ENCODE measurements at places on chromosomes 11 and 22. TPM values are rescaled to one million over a fixed set of nuclear protein-coding genes. Genes with fewer than 3 reads are reported as not detected.
A peak's percentile ranks its signal among the peaks of the same experiment; 100 is the strongest.

The RBMXL2 gene
- total RNA-seq: not detected

The UBQLN3 gene
- total RNA-seq: 0.17 TPM

The OR52N4 gene
- total RNA-seq: 1.7 TPM

DNA sequence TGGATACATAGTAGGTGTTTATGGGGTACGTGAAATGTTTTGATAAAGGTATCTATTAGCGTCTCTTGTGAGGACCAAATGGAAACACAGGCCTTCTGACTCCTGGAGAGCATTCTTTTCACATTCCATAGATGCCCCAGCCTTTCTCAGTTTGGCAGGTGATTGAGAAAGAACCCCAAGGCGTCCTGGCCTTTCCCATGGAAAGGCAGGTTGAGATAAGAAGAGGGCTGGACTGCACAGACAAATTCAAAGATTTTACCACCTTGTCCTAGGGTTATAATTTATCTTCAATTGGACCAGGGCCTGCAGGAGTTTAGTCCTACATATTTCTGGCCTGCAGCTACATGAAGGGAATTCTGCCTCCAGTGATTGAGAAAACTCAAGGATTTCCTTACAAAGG, 661 bp upstream of the OLFML1 start:
- no peak overlapping the region for H3K4me3 ChIP-seq
- H3K4me1 ChIP-seq: no peaks in the 10 kb centered on the region
- H3K27me3 ChIP-seq: no peaks in the 10 kb centered on the region
- no peak overlapping the region for H3K27ac ChIP-seq
- no peaks in the 10 kb centered on the region for H3K36me3 ChIP-seq

The NDUFS8 gene
- total RNA-seq: 117 TPM

- no peaks in the 10 kb centered on the region for H3K27me3 ChIP-seq
- no peak overlapping the region for H3K4me3 ChIP-seq
- no peaks in the 10 kb centered on the region for H3K4me1 ChIP-seq
- no peak for DNase-seq
- H3K36me3 ChIP-seq: no peaks in the 10 kb centered on the region
Observed at GRCh38 chr22:28245579-28246224, 326.6 kb upstream of the PITPNB start.

- no peaks in the 10 kb centered on the region for H3K36me3 ChIP-seq
- no peak overlapping the region for H3K27ac ChIP-seq
- H3K4me3 ChIP-seq: no peak overlapping the region
- DNase-seq: no peak
Observed at GRCh38 chr11:34600339-34601084, 20.4 kb upstream of the EHF start.

DNA sequence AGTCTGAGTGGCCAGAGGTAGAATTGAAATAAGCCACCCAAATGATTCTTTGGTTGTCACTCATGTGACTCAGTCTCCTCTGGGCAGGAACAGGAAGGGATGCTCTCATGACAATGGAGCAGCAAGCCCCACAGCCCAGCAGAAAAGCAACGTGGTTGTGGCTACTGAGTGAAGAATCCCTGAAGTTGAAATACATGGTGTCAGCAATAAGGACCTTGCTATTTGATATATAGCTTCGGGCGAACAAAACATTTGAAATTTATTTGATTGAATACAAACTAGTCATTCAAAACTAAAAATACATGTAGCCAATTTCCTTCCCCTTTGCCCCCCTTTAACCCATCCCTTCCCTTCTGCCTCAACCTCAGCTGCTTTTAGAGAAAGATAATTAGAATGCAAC, 14.5 kb upstream of the DTX4 start:
- H3K4me1 ChIP-seq: peaks cover 15% of the 10 kb centered on the region
- H3K27ac ChIP-seq: no peak overlapping the region
- peaks cover 5% of the 10 kb centered on the region for H3K27me3 ChIP-seq

The TBX1 gene
- 0.47 TPM for total RNA-seq

GRCh38 chr11:125871391-125872137, 15.9 kb upstream of the HYLS1 start:
- no peak for DNase-seq
- H3K27ac ChIP-seq: no peak overlapping the region
- no peak overlapping the region for H3K4me3 ChIP-seq
- peaks cover 4% of the 10 kb centered on the region for H3K4me1 ChIP-seq

DNA sequence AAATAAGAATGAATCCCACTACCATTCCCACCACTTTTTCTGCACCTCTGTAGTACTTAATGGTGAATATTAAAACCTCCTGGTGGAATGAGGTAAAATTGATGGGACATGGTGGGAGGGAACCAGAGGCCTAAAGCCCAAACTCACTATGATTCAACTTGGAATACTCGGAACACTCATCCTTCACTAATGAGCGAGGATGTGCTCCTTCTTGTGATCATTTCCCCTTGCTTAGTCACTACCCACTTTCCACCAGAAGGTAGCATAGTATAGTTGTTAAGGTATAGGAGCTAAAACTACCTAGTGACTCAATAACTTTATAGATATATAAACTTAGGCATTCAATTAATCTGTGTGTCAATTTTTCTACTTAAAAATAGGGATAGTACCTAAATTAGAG, 728.9 kb downstream of the OPCML start:
- peaks cover 15% of the 10 kb centered on the region for H3K27me3 ChIP-seq
- no peak for DNase-seq
- H3K36me3 ChIP-seq: no peaks in the 10 kb centered on the region
- no peaks in the 10 kb centered on the region for H3K4me1 ChIP-seq

- no peak for DNase-seq
- no peak overlapping the region for H3K4me3 ChIP-seq
- no peaks in the 10 kb centered on the region for H3K36me3 ChIP-seq
- peaks cover 4% of the 10 kb centered on the region for H3K4me1 ChIP-seq
- no peak overlapping the region for H3K27ac ChIP-seq
Observed at GRCh38 chr22:25167834-25168601, 31.6 kb upstream of the CRYBB3 start.

The SLC7A4 gene
- total RNA-seq: 0.79 TPM

GRCh38 chr11:69854713-69855112, 35.5 kb upstream of the FGF3 start:
- H3K27me3 ChIP-seq: peaks cover 29% of the 10 kb centered on the region
- H3K4me3 ChIP-seq: no peak overlapping the region
- H3K27ac ChIP-seq: no peak overlapping the region
- no peak for DNase-seq
- no peaks in the 10 kb centered on the region for H3K4me1 ChIP-seq

- H3K27ac ChIP-seq: no peak overlapping the region
- H3K36me3 ChIP-seq: no peaks in the 10 kb centered on the region
- H3K27me3 ChIP-seq: peaks cover 12% of the 10 kb centered on the region
- H3K4me3 ChIP-seq: no peak overlapping the region
Observed at GRCh38 chr22:32308191-32308590, 49.5 kb upstream of the RFPL3 start.

DNA sequence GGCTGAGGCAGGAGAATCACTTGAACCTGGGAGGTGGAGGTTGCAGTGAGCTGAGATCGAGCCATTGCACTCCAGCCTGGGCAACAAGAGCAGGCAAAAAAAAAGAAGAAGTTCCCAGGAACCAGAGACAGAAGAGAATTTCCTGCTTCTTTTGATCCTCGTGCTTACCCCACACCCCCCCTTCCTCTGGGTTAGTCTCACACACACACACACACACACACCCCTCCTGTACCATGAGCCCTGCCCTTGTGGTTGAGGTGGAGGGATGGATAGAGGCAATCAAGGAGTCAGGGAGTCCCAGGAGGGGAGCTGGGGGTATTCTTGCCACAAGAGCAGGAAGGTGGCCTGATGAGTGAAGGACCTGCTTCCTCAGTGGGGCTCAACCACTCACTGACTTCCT, 4.1 kb upstream of the UBE2L6 start:
- no peak for DNase-seq
- peaks cover 2% of the 10 kb centered on the region for H3K27me3 ChIP-seq
- peak overlapping the region; percentile 42 for H3K4me3 ChIP-seq

GRCh38 chr11:76670485-76671236, at the start of gene LRRC32:
Gene LRRC32, minus strand, starts transcription at chr11:76670747. Its CDS starts 4,793 bp downstream, at chr11:76665954.
- no peak within 1 kb of the TSS for H3K27ac ChIP-seq
- no peaks in the 10 kb centered on the region for H3K36me3 ChIP-seq
- DNase-seq: no peak
- peaks cover 24% of the 10 kb centered on the region for H3K27me3 ChIP-seq
- peak within 1 kb of the TSS; percentile 50 for H3K4me3 ChIP-seq
- peaks cover 23% of the 10 kb centered on the region for H3K4me1 ChIP-seq

The FREY1 gene
- total RNA-seq: 3.9 TPM

DNA sequence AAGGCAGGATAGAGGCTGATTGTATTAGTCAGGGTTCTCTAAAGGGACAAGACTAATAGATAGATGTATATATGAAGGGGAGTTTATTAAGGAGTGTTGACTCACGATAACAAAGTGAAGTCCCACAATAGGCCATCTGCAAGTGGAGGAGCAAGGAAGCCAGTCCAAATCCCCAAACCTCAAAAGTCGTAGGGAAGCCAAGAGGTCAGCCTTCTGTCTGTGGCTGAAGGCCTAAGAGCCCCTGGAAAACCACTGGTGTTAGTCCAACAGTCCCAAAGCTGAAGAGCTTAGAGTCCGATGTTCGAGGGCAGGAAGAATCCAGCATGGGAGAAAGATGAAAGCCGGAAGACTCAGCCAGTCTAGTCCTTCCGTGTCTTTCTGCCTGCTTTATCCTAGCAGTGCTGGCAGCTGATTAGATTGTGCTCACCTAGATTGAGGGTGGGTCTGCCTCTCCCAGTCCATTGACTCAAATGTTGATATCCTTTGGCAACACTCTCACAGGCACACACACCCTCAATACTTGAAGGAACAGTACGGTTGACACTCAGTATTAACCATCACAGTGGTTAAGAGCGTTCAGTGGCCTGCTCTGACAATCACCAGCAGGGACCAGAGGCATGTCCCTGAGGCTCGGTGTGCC, 135.6 kb downstream of the CSNK2A3 start:
- H3K36me3 ChIP-seq: no peaks in the 10 kb centered on the region
- peaks cover 5% of the 10 kb centered on the region for H3K27me3 ChIP-seq
- H3K27ac ChIP-seq: no peak overlapping the region

DNA sequence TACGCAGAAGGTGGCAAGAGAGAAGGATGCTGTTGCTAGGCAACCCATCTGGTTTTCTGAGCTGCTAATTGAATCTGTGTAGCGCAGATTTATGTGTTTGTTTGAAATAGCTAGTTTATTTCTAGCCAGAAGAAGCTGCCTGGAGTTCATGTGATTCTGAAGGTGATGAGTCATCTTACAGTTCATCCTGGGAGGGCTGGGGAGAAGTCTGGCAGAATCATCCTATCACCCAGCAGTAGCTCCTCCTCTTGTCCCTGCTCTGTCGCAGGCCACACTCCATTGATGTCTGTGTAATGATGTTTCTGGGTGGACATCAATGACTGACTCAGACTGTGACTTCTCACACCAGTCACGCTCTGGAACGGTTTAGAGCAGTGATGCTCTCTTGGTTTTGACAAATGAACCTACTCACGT, 4.8 kb upstream of the FBXO7 start:
- no peak overlapping the region for H3K27ac ChIP-seq

GRCh38 chr11:1628506-1629325, 859 bp upstream of the KRTAP5-5 start:
- H3K36me3 ChIP-seq: no peaks in the 10 kb centered on the region
- H3K4me3 ChIP-seq: no peak overlapping the region
- H3K27ac ChIP-seq: no peak overlapping the region
- DNase-seq: peak; percentile 77

The ART1 gene
- not detected for total RNA-seq

The OOSP4A gene
- total RNA-seq: not detected

The GP1BB gene
- total RNA-seq: not detected

The SHISAL1 gene
- not detected for total RNA-seq

The MYO18B gene
- 3.4 TPM for total RNA-seq

DNA sequence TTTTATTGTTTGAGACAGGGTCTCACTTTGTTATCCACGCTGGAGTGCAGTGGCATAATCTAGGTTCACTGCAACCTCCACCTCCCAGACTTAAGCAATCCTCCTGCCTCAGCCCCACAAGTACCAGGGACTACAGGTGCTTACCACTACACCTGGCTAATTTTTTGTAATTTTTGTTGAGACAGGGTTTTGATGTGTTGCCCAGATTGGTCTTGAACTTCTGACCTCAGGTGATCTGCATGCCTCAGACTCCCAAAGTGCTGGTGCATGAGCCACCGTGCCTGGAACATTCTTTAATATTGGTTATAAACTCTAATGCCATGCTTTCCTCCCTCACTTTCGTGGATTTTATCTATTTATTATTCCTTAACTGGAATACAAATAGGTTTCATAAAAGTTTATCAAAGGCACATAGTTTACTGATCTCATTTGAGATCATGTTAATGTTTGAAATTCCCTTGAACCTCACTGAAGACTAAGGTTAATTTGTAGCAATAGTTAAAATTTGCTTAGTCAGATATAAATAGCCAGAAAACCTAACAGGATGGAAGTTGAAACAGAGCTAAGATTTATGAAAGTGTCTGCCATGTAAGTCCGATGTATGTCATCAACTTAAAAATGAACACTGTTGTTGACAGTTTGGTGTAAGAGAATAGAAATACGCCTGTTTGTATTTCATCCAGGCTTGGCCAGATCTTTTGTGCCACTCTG, 27.6 kb downstream of the KDM2A start:
- peaks cover 4% of the 10 kb centered on the region for H3K4me1 ChIP-seq
- no peaks in the 10 kb centered on the region for H3K27me3 ChIP-seq
- no peak for DNase-seq

GRCh38 chr11:130400781-130401483, 27.5 kb downstream of the ADAMTS8 start:
- peaks cover 10% of the 10 kb centered on the region for H3K4me1 ChIP-seq
- H3K27ac ChIP-seq: no peak overlapping the region
- no peak overlapping the region for H3K4me3 ChIP-seq
- DNase-seq: no peak

- no peak for DNase-seq
- H3K27ac ChIP-seq: no peak overlapping the region
- peaks cover 17% of the 10 kb centered on the region for H3K4me1 ChIP-seq
- H3K36me3 ChIP-seq: peaks cover 4% of the 10 kb centered on the region
- no peaks in the 10 kb centered on the region for H3K27me3 ChIP-seq
- no peak overlapping the region for H3K4me3 ChIP-seq
Observed at GRCh38 chr11:69671734-69672465, 3.3 kb downstream of the LTO1 start.

The GRM5 gene
- total RNA-seq: not detected
